GM12878 (cell line): ENCODE measurements at places on chromosomes 12 and 14. TPM values are rescaled to one million over a fixed set of nuclear protein-coding genes. Genes with fewer than 3 reads are reported as not detected.

Gene LRFN5
- 0.05 TPM in 1 of 2 replicates, not detected in the other for total RNA-seq

Gene RIMKLB
- 0.49 and 0.77 TPM in 2 replicates for total RNA-seq

Gene MED13L
- 22.8 and 30.1 TPM in 2 replicates for total RNA-seq

Gene RAD9B
- total RNA-seq = 0.88 and 2.0 TPM in 2 replicates

Gene SMCO2
- 0.27 and 1.0 TPM in 2 replicates for total RNA-seq

Gene C1R
- 1.7 and 1.8 TPM in 2 replicates for total RNA-seq

Gene SOAT2
- 1.6 and 1.9 TPM in 2 replicates for total RNA-seq

DNA sequence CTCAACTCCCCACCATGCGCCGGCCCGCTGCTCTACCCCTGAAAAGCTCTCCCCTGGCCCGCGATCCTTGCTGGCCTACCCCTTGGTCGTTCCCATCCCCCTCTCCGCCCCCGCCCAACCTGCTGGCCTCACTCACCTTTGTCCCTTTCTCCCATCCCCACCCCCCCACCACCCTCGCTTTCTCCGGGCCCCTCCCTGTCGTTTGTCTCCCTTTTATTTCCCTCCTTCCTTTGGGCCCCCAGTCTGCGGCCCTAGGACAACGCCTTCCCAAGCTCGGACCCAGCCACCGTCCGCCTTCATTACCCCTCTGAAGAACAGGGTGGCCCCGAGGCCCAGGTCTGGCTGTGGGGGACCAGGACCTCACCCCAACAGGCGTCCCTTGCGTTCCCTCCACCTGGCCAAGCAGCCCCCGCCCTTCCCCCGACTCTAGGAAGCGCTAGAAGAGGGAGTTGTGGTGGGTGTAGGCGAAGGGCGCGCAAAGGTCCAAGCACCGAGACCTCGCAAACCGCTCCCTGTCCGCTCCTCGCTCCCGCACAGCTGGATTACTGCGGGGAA is 6.9 kb upstream of the SLC7A7 start:
- no peak for DNase-seq
- H3K4me3 ChIP-seq = peak overlapping the region; percentile 74; the same call in 1 of the 2 replicates
- H3K27ac ChIP-seq = 0 out of 2 replicates have a peak overlapping the region, but pooled peaks have one; percentile 9
- no peaks in the 10 kb centered on the region for H3K36me3 ChIP-seq
- H3K27me3 ChIP-seq = no peaks in the 10 kb centered on the region

GRCh38 chr12:124293286-124294003 is 1.4 kb upstream of the RFLNA start:
- H3K4me3 ChIP-seq = no peak overlapping the region
- DNase-seq = no peak

DNA sequence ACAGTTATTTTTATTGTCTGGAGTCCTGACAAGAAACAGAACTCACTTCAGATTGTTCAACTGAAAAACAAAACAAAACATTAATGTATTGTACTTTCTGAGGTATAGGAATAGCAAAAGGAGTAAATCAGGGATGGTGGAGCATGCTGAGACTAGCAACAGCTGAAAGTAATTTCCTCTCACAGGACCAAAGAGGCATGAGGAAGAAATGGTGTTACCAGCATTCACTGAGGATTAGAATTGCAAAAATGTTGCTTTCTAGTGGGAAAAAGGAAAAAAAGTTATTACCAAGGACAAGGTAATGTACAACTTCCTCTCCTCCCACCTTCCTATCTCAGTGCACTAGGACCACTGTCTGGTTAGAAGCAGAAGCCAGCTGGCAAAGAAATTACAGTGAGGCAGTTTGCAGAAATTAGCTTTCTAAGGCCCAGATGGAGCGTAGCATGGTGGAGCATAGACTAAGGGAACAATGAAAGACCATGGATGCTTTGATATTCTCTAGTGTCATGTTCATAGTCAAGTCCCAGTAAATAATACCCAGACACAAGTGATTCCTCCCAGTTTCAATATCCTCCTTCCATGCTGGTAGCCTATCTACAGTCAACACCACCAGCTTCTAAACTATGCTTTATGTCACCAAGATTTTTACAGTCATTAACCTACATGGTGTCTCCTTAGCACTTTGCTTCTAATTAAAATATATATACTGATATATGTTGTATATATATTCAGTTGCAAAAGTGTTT is 133.7 kb upstream of the DCN start:
- H3K27ac ChIP-seq = no peak overlapping the region
- no peak for DNase-seq
- H3K4me3 ChIP-seq = no peak overlapping the region
- H3K4me1 ChIP-seq = no peaks in the 10 kb centered on the region

GRCh38 chr14:74532246-74532645 is 38.7 kb downstream of the ISCA2 start:
- H3K36me3 ChIP-seq = no peaks in the 10 kb centered on the region
- no peak overlapping the region for H3K4me3 ChIP-seq
- no peaks in the 10 kb centered on the region; the same call in 1 of the 2 replicates for H3K27me3 ChIP-seq
- no peak for DNase-seq
- no peak overlapping the region for H3K27ac ChIP-seq
- no peaks in the 10 kb centered on the region for H3K4me1 ChIP-seq

- DNase-seq = no peak
- peaks cover 17% of the 10 kb centered on the region for H3K4me1 ChIP-seq
- H3K4me3 ChIP-seq = peak overlapping the region; percentile 71
- H3K27ac ChIP-seq = peak overlapping the region; percentile 87
- H3K27me3 ChIP-seq = no peaks in the 10 kb centered on the region
Measured at GRCh38 chr14:77097006-77097699, 905 bp upstream of the CIPC start.

- no peaks in the 10 kb centered on the region for H3K27me3 ChIP-seq
- peak; percentile 20 for DNase-seq
- H3K4me1 ChIP-seq = peaks cover 5% of the 10 kb centered on the region; the same call in 1 of the 2 replicates
- no peak overlapping the region for H3K4me3 ChIP-seq
- no peak overlapping the region for H3K27ac ChIP-seq
- H3K36me3 ChIP-seq = no peaks in the 10 kb centered on the region
Measured at GRCh38 chr12:128969480-128970055, 116.3 kb downstream of the GLT1D1 start.

- no peak overlapping the region for H3K27ac ChIP-seq
- H3K36me3 ChIP-seq = peaks cover 7% of the 10 kb centered on the region
- no peaks in the 10 kb centered on the region for H3K27me3 ChIP-seq
- no peak overlapping the region for H3K4me3 ChIP-seq
- H3K4me1 ChIP-seq = peaks cover 56% of the 10 kb centered on the region
Measured at GRCh38 chr12:124543052-124543589, 24.3 kb downstream of the NCOR2 start.

DNA sequence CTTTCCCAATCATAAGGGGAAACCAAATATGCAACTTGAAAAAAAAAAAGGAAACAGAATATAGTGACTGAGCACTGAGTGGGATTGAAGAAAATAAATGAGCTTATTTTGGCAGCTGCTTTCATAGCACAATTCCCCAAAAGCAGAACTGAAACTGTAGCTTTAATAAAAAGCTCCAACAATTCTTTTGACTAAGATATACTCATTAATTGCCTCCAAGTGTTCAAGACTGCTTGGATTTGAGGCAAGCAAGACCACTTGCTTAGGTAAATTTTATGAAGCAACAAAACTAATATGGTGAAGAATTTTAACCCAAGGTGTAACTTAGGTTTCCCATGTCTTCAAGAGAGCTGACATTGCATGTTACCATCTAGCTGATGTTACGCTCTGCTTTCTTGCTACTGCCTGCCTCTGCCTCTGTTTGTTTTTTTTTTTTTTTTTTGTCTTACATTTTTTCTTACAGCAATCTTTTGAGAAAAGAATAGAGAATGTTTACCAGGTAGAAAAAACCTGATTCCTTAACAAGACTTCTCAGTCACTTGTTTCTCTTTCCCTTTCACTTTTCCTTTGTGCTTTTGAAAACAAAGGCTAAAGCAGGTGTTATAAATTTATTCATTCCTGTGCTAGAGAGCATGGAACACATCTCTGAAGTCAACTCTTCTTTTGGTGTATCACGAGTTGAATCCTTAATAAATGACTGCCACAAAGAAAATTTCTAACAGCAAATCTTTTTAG is 134.4 kb downstream of the BCAT1 start:
- H3K27me3 ChIP-seq = no peaks in the 10 kb centered on the region
- peak; percentile 63 for DNase-seq
- H3K27ac ChIP-seq = peak overlapping the region; percentile 63
- peak overlapping the region; percentile 46; the same call in 1 of the 2 replicates for H3K4me3 ChIP-seq

- no peaks in the 10 kb centered on the region for H3K36me3 ChIP-seq
- no peak overlapping the region for H3K4me3 ChIP-seq
- no peaks in the 10 kb centered on the region for H3K27me3 ChIP-seq
Measured at GRCh38 chr12:131677699-131678098, 33.2 kb upstream of the SFSWAP start.

DNA sequence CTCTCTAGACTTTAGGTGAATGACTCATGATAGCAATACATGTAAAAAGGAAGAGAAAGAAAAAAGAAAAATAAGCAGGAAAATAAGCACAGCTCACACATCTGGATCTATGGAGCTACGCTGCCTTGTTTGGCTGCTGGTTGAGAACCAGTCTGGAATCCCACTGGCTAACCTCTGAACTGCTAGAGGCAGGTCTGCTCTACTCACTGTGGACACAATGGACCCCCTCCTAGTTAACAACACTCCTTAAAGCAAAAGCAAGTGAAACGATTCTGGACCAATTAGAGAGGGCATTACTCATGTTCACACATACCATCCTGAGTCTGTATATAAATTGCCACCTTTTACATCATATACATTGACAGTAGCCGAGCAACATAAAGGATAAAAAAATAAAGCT is 383.2 kb upstream of the FLRT2 start:
- no peak overlapping the region for H3K4me3 ChIP-seq
- H3K4me1 ChIP-seq = no peaks in the 10 kb centered on the region
- H3K36me3 ChIP-seq = no peaks in the 10 kb centered on the region
- no peak for DNase-seq

DNA sequence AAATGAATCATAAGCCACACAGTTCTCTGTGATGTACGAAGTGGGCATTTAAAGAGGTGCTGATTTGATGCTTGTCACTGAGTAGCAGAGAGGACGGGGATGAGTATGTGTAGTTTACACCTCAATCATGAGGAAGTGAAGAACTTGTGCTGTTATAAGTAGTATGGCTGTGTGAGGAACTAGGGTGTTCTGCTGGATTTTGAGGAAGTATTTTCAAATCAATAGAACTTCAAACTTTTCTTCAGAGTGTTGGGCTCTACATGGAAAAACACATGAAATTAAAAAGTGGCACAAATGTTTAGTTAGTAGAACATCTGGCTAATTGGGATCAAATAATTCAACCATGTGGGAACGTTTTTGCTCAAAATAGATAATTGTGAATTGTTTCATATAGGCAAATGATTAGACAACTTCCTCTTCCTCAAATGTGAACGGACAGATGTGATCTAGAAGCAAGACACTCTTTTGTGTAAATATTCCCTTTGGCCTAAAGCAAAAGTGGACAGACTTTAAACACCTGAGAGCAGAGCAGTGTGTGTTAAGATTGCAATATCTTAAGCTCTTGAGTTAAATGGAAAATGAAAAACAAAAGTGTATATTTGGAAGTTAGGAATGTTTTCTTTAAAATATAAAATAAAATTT is 168.5 kb downstream of the NAV3 start:
- no peak overlapping the region for H3K27ac ChIP-seq
- no peak overlapping the region for H3K4me3 ChIP-seq
- no peaks in the 10 kb centered on the region for H3K27me3 ChIP-seq
- H3K4me1 ChIP-seq = peaks cover 4% of the 10 kb centered on the region
- H3K36me3 ChIP-seq = no peaks in the 10 kb centered on the region

DNA sequence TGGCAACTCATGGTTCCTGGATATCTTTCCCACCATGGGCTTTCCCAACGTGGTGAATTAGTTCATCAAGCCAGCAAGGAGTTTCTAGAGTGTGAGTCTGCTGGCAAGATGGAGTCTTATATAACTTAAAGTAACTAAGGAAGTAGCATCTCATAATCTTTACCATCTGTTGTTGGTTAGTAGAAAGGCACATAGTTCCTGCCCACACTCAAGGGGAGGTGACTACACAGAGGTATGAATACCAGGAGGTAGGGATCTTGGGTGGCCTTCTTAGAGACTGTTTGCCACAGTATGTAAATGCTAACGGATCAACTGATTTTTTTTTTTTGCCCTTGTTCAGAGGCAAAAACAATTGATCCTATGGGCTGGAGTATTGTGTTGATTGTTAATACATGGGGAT is 446.9 kb downstream of the ATP23 start:
- no peaks in the 10 kb centered on the region for H3K36me3 ChIP-seq
- no peaks in the 10 kb centered on the region for H3K27me3 ChIP-seq
- no peak overlapping the region for H3K27ac ChIP-seq
